ENCODE measurements at places on chromosomes 4 and X.
A peak's percentile ranks its signal among the peaks of the same experiment; 100 is the strongest.

- DNase-seq, result no peak
- H3K4me1 ChIP-seq, result no peaks in the 10 kb centered on the region
- H3K4me3 ChIP-seq, result no peak overlapping the region
- no peak overlapping the region for H3K27ac ChIP-seq
- no peaks in the 10 kb centered on the region for H3K27me3 ChIP-seq
- no peaks in the 10 kb centered on the region for H3K36me3 ChIP-seq
These were observed 270.5 kb downstream of the TENM3 start for GRCh38 chr4:182513587-182514291.

- no peaks in the 10 kb centered on the region for H3K36me3 ChIP-seq
- no peaks in the 10 kb centered on the region for H3K4me1 ChIP-seq
- H3K27ac ChIP-seq, result no peak overlapping the region
- no peaks in the 10 kb centered on the region for H3K27me3 ChIP-seq
These were observed 9.5 kb upstream of the HPGDS start for GRCh38 chr4:94352163-94352562.

GRCh38 chrX:10945498-10945897 lies 165.6 kb upstream of the HCCS start:
- H3K4me3 ChIP-seq, result no peak overlapping the region
- H3K4me1 ChIP-seq, result no peaks in the 10 kb centered on the region
- no peak for DNase-seq

DNA sequence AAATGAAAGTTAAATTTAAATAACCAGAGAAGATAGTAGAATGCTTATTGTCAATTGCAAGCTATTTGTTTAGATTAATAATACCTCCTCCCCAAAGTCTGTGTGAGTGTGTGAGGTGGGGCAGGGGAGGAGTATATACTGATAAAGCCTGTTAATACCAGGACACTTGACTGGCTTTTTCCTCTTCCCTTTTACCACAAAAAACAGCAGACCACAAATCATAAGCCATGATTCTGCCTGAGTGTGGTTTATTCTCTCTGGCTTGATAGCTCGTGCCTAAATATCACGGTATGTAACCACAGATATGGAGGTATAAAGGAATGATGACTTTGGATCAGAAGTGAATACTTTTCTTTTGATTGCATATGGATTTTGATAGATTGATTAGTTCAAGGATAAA lies 21.9 kb upstream of the SCRG1 start:
- no peak overlapping the region for H3K4me3 ChIP-seq
- no peak for DNase-seq
- H3K36me3 ChIP-seq, result no peaks in the 10 kb centered on the region
- H3K27me3 ChIP-seq, result no peaks in the 10 kb centered on the region

- peak; percentile 74 for DNase-seq
- peaks cover 10% of the 10 kb centered on the region for H3K4me1 ChIP-seq
- H3K27me3 ChIP-seq, result no peaks in the 10 kb centered on the region
- peak overlapping the region; percentile 64 for H3K27ac ChIP-seq
These were observed 11.2 kb downstream of the MEPE start for GRCh38 chr4:87843936-87844335.

- H3K27me3 ChIP-seq, result no peaks in the 10 kb centered on the region
- DNase-seq, result no peak
- H3K36me3 ChIP-seq, result no peaks in the 10 kb centered on the region
- H3K27ac ChIP-seq, result no peak overlapping the region
These were observed 27.1 kb downstream of the PIR start for GRCh38 chrX:15465896-15466651.
